ENCODE measurements at places on chromosomes 12 and 14. TPM values are rescaled to one million over a fixed set of nuclear protein-coding genes. Genes with fewer than 3 reads are reported as not detected.

Gene BTG1
- 123 TPM for total RNA-seq

Gene RNU6-8
- not detected for total RNA-seq

Gene HOXC9
- 0.54 TPM for total RNA-seq

Gene CPNE8
- total RNA-seq: 18.6 TPM

DNA sequence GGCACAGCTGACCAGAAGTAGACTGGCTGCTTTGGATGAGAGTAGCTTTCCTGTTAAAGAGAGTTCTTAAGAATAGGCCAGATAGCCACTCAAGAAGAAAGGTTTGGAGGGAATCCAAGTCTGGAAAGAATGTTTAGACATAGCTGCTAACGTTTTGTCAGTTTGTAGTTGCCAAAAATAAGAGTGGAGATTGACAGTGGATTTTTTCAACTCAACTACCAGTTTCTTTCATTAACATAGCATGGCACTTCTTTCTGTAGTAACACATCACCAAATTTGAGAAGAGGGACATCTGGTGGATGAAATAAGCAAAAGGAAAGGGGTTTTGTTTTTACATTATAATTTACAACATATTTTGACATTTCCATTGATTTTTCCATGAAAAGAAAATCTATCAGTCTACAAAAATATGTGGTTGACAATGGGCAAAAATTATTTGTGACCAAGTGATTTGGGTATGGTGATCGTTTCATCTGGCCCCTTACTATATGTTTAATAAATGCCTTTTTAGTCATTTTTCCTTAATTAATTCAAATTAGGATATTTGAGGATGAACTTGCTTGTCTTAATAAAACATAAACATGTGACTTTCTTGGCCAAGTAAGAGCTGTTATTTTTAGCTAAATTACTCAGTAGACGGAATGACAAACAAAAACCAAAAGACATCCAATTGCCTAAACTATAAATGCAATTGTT is 71.1 kb downstream of the PTPRR start:
- H3K27ac ChIP-seq: no peak overlapping the region
- H3K4me3 ChIP-seq: no peak overlapping the region

- no peak overlapping the region for H3K4me3 ChIP-seq
- no peaks in the 10 kb centered on the region for H3K36me3 ChIP-seq
These were observed 45.0 kb upstream of the KRR1 start for GRCh38 chr12:75556311-75556899.

- H3K4me1 ChIP-seq: peaks cover 28% of the 10 kb centered on the region
- H3K27ac ChIP-seq: peak overlapping the region; percentile 99
- no peak for DNase-seq
- H3K4me3 ChIP-seq: peak overlapping the region; percentile 100
- H3K27me3 ChIP-seq: no peaks in the 10 kb centered on the region
These were observed 471 bp downstream of the MTRFR start for GRCh38 chr12:123233505-123234308.

GRCh38 chr12:20442322-20442721 is 74.0 kb downstream of the PDE3A start:
- no peaks in the 10 kb centered on the region for H3K36me3 ChIP-seq
- H3K4me1 ChIP-seq: peaks cover 10% of the 10 kb centered on the region
- DNase-seq: no peak

DNA sequence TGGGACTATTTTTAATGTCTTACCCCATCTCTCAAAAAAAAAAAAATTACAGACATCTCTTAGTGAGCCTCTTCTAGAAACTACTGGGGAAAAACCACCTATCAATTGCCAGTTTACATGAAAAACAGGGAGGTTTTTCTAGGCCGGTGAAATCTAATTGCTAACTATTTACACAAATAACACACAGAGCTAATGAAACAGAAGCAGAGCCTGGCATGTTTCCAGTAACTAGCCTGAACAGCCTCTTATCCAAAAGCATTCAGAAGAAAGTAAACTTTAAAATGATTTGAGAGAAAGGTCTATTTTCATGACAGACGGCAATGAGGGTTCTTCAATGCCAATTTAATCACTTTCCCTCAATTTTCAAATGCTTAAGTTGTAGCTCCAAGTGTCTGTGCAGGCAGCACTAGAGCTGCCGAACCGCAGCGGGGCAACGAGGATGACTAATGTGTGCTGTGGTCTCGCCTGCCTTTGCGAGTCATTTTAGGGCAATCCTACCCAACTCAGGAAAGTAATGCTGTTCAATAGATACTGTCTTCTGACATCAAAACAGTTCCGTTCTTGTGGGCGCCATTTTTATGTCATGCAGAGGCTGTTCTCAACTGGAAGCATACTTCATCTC is 84.6 kb downstream of the SETD3 start:
- H3K4me3 ChIP-seq: no peak overlapping the region
- no peaks in the 10 kb centered on the region for H3K27me3 ChIP-seq
- H3K4me1 ChIP-seq: no peaks in the 10 kb centered on the region
- peaks cover 13% of the 10 kb centered on the region for H3K36me3 ChIP-seq
- no peak overlapping the region for H3K27ac ChIP-seq
- DNase-seq: no peak

GRCh38 chr14:89540830-89541470 is 123.9 kb upstream of the FOXN3 start:
- no peaks in the 10 kb centered on the region for H3K4me1 ChIP-seq
- DNase-seq: no peak
- H3K4me3 ChIP-seq: no peak overlapping the region
- H3K36me3 ChIP-seq: no peaks in the 10 kb centered on the region
- no peaks in the 10 kb centered on the region for H3K27me3 ChIP-seq
- H3K27ac ChIP-seq: no peak overlapping the region

GRCh38 chr12:17866802-17867201 is 223.2 kb downstream of the RERGL start:
- H3K4me3 ChIP-seq: no peak overlapping the region
- H3K4me1 ChIP-seq: no peaks in the 10 kb centered on the region
- H3K27me3 ChIP-seq: no peaks in the 10 kb centered on the region

DNA sequence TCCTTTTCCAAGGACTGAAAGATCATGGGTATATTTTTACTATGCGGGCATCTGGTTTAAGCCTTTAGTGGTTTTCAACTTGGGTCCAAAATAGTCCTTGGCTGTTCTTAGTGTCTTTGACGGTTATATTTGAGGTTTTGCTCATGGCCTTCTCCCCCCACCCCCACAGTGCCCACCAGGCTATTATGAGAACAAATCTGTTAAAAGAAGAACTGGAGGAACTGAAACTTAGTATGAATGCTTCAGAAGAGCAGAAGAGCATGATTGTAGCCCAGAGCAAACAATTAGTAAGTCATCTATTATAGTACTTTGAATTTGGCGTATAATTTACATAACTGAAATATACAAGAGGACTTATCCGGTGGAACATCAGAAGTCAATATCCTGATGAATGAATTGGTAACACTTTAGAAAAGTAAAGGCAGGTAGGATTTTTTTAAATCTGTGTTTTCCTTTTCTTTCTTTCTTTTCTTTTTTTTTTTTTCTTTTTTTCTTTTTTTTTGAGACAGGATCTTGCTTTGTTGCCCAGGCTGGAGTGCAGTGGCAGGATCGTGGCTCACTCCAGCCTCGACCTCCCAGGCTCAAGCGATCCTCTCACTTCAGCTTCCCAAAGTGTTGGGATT is 71.8 kb upstream of the BCAT1 start:
- no peak overlapping the region for H3K4me3 ChIP-seq
- no peaks in the 10 kb centered on the region for H3K4me1 ChIP-seq
- no peak for DNase-seq
- no peak overlapping the region for H3K27ac ChIP-seq
- H3K27me3 ChIP-seq: peaks cover 23% of the 10 kb centered on the region

GRCh38 chr12:31220633-31221550 is 105.1 kb downstream of the SINHCAF start:
- no peak for DNase-seq
- no peaks in the 10 kb centered on the region for H3K27me3 ChIP-seq
- peaks cover 40% of the 10 kb centered on the region for H3K4me1 ChIP-seq
- H3K4me3 ChIP-seq: no peak overlapping the region
- H3K27ac ChIP-seq: peak overlapping the region; percentile 30

GRCh38 chr12:106885026-106885425 is 70.7 kb upstream of the TMEM263 start:
- H3K36me3 ChIP-seq: peaks cover 10% of the 10 kb centered on the region
- no peaks in the 10 kb centered on the region for H3K27me3 ChIP-seq
- H3K27ac ChIP-seq: no peak overlapping the region

GRCh38 chr14:33118668-33119067 is 180.0 kb downstream of the NPAS3 start:
- H3K4me1 ChIP-seq: no peaks in the 10 kb centered on the region
- DNase-seq: no peak
- no peak overlapping the region for H3K4me3 ChIP-seq
- no peak overlapping the region for H3K27ac ChIP-seq
- H3K36me3 ChIP-seq: no peaks in the 10 kb centered on the region

- H3K36me3 ChIP-seq: peaks cover 9% of the 10 kb centered on the region
- peak; percentile 70 for DNase-seq
- H3K27me3 ChIP-seq: no peaks in the 10 kb centered on the region
- peaks cover 47% of the 10 kb centered on the region for H3K4me1 ChIP-seq
- peak overlapping the region; percentile 71 for H3K4me3 ChIP-seq
These were observed 188.5 kb downstream of the ALX1 start for GRCh38 chr12:85468356-85469157.
